ENCODE measurements at places on chromosomes 3 and 15.

GRCh38 chr3:12141350-12141749 lies 17.4 kb downstream of the TIMP4 start:
- no peak for DNase-seq

DNA sequence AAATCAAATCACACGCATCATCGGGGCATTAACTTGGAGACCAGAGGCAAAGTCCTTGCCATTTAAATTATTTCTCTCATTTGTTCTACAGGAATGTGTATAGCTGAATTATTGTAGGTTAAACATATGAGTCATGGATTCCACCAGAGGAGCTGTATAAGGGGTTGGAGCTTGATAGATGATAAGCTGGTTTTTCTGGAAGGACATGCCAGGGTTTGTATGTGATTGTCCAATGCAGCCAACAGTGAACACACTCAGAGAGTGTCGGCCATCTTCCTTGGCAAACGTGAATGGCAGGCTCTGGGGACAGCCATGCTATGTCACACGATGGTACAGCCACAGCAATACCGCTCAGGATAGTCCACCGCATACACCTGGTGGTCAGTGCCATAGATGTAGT lies 25.1 kb downstream of the SSUH2 start:
- DNase-seq: no peak

GRCh38 chr15:81163961-81164800 lies 30.1 kb downstream of the CFAP161 start:
- DNase-seq: no peak

DNA sequence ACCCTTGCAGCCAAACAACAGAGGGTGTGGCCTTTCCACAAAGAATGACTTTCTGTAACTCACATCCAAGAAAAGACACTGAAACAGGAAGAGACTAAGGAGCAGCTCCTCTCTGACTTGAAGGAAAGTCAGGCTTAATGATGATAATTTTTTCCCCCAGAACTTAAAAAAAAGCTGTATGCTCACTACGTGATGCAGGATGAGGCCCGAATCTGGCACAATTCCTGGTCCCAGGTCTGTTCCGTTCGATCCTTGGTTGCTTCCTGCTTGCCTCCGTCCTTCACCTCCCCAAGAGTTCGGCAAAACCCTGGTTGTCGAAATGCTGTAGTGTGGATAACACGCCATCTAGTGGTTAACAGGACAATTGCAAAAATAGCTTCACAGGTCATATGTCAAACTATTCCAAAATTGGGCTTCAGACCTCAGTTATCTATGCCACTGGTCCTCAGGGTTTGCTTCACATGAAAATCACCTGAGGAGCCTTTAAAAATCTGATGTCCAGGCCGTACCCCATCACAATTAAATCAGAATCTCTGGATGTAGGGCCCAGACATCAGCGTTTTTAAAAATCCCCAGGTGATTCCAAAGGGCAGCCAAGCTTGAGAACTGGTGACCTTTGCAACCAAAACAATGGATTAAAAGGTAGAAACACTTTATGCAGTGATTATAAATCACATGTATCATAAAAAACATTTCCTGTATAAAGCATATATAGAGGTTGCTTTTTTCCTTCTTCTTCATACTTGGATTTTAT lies 28.1 kb upstream of the SYNM start:
- DNase-seq: peak; percentile 10

DNA sequence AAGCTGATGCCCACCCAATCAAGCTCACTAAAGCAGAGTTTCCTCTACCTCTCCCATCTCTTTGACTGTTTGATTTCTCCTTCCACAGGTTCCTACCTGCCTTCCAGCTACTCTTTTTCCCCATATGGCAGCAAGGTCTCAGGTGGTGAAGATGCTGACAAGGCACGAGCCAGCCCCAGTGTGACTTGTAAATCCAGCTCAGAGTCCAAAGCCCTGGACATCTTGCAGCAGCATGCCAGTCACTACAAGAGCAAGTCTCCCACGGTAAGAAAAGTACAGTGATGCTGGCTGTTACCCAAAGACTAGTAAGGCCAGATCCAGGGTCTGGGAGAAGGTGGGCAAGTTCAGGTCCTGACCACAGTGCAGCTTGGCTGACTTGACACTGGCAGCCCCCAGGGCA lies 95.3 kb downstream of the RBPMS2 start:
- DNase-seq: no peak

- no peak for DNase-seq
Observed at GRCh38 chr3:46712191-46713049, 5.2 kb downstream of the PRSS50 start.

GRCh38 chr3:40452562-40452875 lies 4.6 kb upstream of the RPL14 start:
- no peak for DNase-seq

DNA sequence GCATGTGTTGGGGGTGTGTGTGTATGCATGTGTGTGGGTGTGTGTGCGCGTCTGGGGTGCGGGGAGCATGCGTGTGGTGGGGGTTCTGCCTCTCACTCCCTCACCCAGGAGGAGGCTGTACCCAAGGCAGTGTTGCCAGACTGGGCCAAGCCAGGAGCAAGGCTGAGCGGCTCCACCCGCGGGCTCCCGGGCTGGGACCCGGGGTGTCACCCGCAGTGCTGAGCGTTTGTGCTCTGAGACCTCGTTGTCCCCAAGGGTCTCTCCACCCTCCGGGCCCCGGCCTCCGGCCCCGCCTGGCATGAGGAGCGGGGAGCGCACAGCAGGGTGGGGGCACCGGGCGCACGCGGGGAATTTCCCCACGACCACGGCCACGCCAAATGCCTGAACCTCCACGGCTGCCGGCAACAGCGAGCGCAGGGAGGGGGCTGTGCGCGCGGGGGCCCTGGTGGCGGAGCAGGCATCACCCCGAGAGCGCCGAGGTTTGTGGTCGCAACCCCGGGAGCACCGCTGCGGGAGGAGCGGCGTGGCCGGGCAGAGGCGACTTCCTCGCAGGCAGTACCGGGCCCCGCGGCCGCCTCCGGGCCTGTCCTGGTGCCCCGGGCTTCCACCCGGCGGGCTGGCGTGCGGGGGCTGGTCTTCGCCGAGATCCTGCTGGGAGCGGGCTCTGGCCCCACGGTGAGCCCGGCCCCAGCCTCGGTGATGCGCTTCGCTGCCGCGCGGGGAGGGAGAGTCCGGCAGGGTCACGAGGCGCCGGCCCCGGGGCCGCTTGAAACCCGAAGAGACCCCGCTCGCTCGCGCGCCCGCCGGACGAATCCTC lies 7.4 kb upstream of the OCA2 start:
- DNase-seq: no peak

DNA sequence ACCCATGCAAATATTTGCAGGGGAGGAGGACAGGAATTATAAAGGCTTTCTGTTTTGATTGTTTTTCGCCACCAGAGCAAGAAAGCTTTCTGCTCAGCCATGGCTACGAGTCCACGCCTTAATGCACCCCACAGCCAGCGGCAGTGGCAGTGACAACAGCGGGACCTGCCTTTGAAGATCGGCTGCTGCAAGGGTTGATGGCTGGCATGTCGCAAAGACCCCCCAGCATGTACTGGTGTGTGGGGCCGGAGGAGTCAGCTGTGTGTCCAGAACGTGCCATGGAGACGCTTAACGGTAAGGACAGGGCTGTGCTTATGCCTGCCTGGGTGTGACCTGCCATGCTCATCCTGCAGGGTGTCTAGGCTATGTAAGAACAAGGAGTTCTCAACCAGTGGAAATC lies 5.3 kb downstream of the LRRK1 start:
- no peak for DNase-seq

GRCh38 chr3:60189304-60189703 lies 1061.9 kb downstream of the FHIT start:
- no peak for DNase-seq

- DNase-seq: no peak
Observed at GRCh38 chr3:46462511-46462910, 2.2 kb downstream of the LTF start.

GRCh38 chr3:140472306-140473020 lies 205.4 kb upstream of the TRIM42 start:
- no peak for DNase-seq

GRCh38 chr3:124928333-124929202 lies 6.0 kb downstream of the MUC13 start:
- DNase-seq: peak; percentile 31

DNA sequence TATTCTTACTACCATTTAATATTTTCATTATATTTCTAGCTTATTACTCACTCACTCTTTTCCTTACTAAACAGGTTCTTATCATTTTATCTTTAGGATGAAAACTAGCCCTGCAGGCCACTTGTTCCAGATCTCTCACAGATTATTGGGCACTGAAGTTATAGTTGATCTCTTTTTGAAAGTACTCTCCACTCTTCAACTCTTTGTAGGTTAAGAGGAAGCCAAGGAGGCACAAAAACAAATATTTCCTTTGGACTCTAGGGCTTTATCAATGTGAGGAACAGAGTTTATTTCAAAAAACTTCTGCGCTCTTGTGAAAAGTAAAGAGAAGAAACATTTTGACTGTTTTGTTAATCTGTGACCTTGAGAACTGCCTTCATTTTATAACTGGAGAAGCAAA lies 96.0 kb upstream of the NPHP3 start:
- no peak for DNase-seq

DNA sequence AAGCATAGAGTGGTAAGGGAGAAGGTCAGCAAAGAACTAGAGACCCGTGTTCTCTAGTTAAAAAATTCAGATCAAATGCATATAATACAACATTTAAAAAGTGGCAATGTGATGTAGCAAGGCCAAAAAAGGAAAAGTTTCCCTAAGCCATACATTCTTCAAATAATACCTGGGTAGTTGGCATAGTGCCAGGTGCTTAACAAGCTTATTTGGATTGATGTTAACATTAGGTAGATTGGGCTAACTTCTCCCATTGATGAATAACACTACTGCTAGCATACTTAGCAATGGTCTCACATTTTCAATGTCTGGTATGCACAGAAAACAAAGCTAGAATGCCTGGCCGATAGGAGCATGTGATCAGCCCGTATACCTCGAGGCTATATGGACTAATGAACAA lies 283.6 kb upstream of the RARB start:
- DNase-seq: no peak

- DNase-seq: no peak
Observed at GRCh38 chr3:190378240-190378891, 9.6 kb upstream of the CLDN16 start.

GRCh38 chr3:58329150-58329921 lies 3.4 kb upstream of the PXK start:
- no peak for DNase-seq

- DNase-seq: no peak
Observed at GRCh38 chr15:31285772-31286261, 40.8 kb upstream of the KLF13 start.

- no peak for DNase-seq
Observed at GRCh38 chr15:68991723-68992122, 22.8 kb upstream of the NOX5 start.

- DNase-seq: no peak
Observed at GRCh38 chr3:45054196-45054857, 28.2 kb downstream of the CLEC3B start.

GRCh38 chr3:12891985-12892839 lies 50.8 kb upstream of the RPL32 start:
- no peak for DNase-seq

- DNase-seq: no peak
Observed at GRCh38 chr3:194950906-194951628, 265.4 kb downstream of the FAM43A start.

DNA sequence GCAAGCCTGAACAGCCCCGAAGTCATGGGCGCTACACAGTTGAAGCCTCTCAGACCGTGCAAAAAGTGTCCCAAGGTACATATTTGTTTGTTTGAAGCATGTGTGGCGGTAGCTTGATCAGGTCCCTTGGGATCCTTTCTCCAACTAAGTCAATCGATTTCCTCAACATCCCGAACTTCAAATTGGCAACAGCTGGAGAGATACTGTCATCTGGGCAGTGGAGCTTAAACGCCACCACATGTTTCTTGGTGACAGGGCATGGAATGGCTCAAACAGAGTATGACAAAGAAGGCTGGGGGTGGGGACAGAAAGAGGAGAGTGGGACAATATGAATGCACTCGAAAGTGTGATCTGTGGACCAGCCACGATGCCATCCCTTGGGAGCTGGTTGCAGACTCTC lies 84.9 kb upstream of the PSMD6 start:
- no peak for DNase-seq

DNA sequence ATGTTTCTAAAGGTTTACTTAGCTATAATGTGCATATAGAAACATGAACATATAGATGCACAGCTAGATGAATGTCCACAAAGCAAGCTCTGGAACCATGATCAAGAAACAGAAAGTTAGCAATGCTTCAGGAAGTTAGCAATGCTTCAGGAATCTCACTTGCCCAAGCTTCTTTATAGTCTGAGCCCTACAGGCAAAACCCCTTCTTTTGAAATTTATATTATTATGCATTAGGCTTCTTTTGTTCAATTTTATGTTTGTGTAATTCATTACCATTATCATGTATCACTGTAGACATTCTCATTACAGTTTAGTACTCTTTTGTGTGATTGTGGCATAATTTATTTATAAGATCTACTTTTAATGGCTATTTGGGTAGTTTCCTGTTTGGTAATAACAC lies 286.4 kb upstream of the BCHE start:
- DNase-seq: no peak

- no peak for DNase-seq
Observed at GRCh38 chr3:11564577-11565001, 79.1 kb downstream of the VGLL4 start.

DNA sequence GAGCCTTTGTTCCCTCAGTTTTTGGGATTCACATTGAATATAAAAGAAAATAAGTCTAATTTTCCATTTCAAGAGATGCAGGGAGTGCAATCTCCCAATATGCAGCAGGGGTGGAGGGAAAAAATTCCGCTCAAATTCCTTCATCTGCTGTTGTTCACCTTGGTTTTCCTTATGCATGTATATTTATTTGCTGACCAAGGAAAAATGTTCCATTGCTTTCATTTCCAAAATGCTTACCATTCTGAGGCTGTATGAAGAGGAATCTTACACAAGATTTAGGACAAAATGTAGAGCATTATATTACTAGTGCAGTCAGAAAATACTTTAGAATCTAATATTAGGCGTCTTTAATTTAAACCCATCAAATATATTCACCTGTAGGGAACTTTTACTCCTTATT lies 863.9 kb downstream of the EPHA3 start:
- no peak for DNase-seq

DNA sequence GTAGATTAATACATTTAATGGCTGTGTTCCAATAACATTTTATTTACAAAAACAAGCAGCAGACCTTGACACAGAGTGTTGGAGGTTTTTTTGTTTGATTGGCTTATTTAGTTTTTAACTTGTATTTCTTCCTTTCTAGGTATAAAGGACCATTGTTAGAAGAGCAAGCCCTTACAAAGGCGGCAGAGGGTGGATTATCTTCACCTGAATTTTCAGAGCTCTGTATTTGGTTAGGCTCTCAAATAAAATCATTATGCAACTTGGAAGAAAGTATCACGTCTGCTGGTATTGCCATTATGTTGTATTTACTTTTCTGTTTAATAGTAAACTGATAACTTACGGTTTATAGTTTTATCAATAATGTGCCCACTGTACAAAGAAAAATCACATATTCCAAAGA lies 10.0 kb downstream of the FAM98B start:
- no peak for DNase-seq

- DNase-seq: peak; percentile 5
Observed at GRCh38 chr3:184874709-184875644, 63.0 kb downstream of the VPS8 start.

GRCh38 chr3:127779747-127780146 lies 42.6 kb downstream of the MGLL start:
- no peak for DNase-seq

- no peak for DNase-seq
Observed at GRCh38 chr3:97967966-97968365, 4.3 kb downstream of the RIOX2 start.
